Brain (organoid and tissue), 16 donors: ENCODE measurements at places on chromosomes 2 and 18.

GRCh38 chr18:33583901-33584300 is 5.9 kb downstream of the ASXL3 start:
- no peak for DNase-seq

DNA sequence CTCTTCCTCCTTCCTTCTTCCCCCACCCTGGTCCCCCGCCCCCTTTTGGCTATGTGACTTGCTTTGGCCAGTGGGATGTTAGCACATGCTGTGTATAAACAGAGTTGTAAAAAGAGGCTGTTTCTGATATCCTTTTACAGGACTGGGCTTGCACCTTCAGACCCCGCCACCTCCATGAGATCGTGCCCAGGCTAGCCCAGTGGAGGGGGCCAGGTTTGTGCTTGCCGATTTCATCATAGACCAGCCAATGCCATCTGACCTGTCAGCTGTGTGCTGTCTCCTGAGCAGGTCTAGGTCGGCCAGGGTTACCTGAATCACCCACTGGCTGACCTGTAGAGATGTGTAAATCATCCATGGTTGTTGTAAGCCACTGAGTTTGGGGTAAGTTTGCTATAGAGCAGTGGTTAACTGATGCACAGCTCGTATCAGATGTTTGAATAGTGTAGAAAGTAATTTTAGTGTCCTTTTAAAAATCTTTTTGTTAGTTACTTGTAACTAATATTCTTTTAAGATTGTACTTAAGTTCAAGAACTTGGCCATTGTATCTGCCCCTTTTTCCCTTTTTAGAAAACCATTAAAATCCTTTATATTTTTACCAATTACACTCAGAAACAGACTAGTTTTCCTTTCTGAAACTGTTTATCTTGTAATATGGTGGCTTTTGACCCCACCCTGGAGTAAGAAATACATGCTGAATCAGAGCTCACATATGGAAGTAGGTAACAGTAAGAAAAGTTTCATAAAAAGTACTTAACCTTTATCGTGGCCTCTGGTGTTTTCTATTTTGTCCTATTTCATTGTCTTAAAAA is 122.0 kb upstream of the MGAT5 start:
- DNase-seq: no peak

DNA sequence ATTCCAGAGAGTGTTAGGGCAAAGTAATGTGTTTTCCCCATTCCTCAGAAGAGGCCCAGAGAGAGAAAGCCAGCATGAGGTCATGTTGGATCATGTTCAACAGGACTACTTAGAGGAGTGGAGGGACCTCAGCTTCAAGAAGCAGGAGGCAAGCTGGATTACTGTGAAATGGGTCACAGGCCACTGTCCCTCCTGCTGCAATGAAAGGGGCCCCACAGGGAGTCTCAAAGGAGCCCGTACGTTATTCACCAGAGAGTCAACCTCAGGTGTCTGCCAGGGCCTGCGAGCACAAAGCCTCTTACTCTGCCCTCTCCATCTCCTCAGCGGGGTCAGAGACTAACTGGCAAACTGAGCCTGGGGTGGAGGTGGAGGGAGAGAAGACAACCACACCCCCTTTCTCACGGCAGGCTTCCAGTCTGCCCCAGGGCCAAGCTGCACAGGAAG is 27.2 kb upstream of the ACYP2 start:
- DNase-seq: no peak

DNA sequence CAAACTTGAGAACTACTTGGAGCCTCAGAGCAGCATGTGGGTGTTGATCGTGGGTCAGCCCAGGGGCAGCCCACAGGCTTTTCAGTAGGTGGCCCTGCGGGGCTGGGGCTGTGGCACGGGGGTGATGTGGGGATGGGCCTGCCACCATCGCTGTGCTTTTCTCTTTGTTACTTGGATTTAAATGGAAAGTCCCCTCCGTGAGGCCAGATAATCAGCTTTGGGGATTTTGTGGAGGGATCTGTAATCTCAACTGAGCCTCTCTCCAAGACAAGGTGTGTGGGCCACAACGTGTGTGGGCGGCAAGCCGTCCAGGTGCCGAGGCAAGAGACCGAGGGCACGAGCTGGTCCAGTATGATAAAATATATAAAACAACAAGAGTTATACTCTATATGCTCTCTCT is 16.7 kb downstream of the COLEC11 start:
- DNase-seq: no peak

- no peak for DNase-seq
These were observed 2172.3 kb upstream of the CELF4 start for GRCh38 chr18:39737869-39738268.

DNA sequence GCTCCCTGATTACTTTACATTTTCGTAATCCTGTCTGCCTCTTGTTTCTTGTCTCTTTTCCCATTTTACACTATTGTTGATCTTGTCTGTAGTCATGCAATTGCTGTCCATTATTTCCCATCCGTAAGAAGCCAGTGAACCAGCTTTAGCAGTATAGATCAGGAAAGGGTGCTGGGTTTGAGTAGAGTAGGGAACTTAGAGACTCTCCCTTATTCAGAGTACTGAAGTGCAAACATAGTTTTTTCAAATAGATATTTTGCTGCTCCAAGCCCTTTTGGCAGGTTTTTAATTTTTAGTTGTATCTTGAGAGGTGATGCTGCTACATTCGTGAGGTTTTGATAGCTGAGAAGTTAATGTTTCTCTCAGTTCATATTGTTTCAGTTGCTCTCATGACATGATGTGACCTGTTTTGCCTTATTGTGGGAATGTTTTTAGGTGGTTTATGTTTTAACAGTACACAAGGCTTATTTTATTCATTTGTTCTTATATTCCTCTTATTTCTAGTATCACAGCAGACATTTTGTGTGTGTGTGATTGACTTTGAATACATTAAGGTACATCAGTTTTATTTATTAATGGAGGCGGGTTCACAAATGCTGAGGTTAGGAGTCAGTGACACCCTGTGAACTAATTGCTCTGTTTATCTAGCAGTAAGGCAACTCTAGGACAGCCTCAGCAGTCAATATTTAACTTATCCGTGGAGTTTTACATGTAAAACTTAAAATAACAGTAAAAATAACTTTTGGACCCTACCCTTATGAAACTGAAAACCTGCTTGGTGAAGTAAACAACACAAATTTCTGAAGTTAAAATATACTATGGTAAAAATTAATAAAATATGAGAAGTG is 118.4 kb downstream of the ZNF407 start:
- DNase-seq: no peak

- no peak for DNase-seq
These were observed 96.4 kb upstream of the XPO1 start for GRCh38 chr2:61634512-61634911.

- no peak for DNase-seq
These were observed 663 bp downstream of the RHBDD1 start for GRCh38 chr2:226836548-226836885.

GRCh38 chr2:234378440-234378839 is 118.4 kb downstream of the ARL4C start:
- no peak for DNase-seq

GRCh38 chr2:216219861-216220260 is 110.7 kb downstream of the XRCC5 start:
- no peak for DNase-seq

DNA sequence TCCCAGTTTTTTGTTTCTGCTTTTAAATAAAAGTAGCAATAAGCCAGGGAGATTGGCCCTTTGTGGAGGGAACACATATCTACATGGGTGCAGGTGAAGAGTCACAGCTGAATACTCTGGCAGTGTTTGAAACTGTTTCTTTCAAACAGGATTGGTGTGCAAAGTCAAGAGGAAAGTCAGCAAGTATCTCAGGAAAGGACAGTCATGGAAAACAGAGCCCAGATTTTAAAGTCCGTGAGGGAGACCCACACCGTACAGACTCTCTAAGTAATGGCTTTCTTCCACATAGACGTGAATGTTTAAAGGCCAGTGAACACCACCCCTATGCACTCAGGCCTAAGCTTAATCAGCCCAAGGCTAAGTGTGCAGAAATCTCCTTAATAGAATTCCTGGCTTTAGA is 95.3 kb downstream of the GFPT1 start:
- DNase-seq: no peak
